ENCODE measurements at places on chromosomes 2 and 18. TPM values are rescaled to one million over a fixed set of nuclear protein-coding genes. Genes with fewer than 3 reads are reported as not detected.

Gene KIAA2012
- not detected for total RNA-seq

Gene CCDC121
- 2.8 TPM for total RNA-seq

Gene RAPH1
- 45.6 TPM for total RNA-seq

Gene ALKAL2
- total RNA-seq = not detected

Gene NTSR2
- total RNA-seq = not detected

Gene PROKR1
- total RNA-seq = not detected

Gene MARCHF4
- not detected for total RNA-seq

Gene NYAP2
- not detected for total RNA-seq

Gene TUBA4B
- not detected for total RNA-seq

Gene LOXL3
- total RNA-seq = 0.88 TPM

Gene HOXD11
- not detected for total RNA-seq

Gene MARCO
- total RNA-seq = 3.3 TPM

Gene COBLL1
- 45.8 TPM for total RNA-seq

Gene PRKCE
- total RNA-seq = 20.0 TPM

Gene CDH19
- 2.5 TPM for total RNA-seq

Gene FECH
- 25.0 TPM for total RNA-seq

Gene LIPG
- total RNA-seq = 19.3 TPM

Gene CMPK2
- total RNA-seq = 12.6 TPM

Gene RGPD5
- total RNA-seq = 37.4 TPM

Gene FLACC1
- not detected for total RNA-seq

Gene TMEM150A
- 8.3 TPM for total RNA-seq

Gene IDH1
- 299 TPM for total RNA-seq

Gene RUFY4
- 0.27 TPM for total RNA-seq

Gene ALLC
- total RNA-seq = not detected

Gene L3MBTL4
- 6.5 TPM for total RNA-seq

Gene CRYGC
- total RNA-seq = not detected

Gene RIT2
- not detected for total RNA-seq

Gene GAD1
- not detected for total RNA-seq

Gene ACMSD
- total RNA-seq = not detected

Gene SLC5A7
- not detected for total RNA-seq

Gene TMEFF2
- total RNA-seq = 1.6 TPM

Gene ABCG8
- total RNA-seq = 15.2 TPM

Gene IL36A
- total RNA-seq = not detected

Gene ARHGAP15
- 8.4 TPM for total RNA-seq

Gene ALK
- 0.88 TPM for total RNA-seq
